Mucosa of descending colon (tissue), 3 donors: ENCODE measurements at places on chromosomes 4 and X. TPM values are rescaled to one million over a fixed set of nuclear protein-coding genes. Genes with fewer than 3 reads are reported as not detected.
A peak's percentile ranks its signal among the peaks of the same experiment; 100 is the strongest.

DNA sequence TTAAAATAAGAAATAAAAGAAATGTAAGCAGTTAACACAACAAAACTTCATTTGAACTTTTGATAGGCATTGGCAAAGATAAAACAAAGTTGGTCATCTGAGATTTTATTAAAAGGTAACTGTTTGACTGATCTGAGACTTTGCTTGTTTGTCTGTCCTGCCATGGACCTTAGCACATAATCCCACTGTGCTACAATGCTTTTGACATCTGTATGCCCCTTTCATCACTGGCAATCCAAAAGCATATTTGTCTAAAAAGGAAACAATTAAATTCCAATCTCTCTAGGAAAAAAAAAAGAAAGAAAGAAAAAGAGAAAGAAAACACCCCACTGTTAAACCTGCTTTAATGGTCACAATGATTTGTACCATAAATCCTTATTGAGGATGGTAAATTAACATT is 231.0 kb downstream of the DACH2 start:
- no peak for DNase-seq

DNA sequence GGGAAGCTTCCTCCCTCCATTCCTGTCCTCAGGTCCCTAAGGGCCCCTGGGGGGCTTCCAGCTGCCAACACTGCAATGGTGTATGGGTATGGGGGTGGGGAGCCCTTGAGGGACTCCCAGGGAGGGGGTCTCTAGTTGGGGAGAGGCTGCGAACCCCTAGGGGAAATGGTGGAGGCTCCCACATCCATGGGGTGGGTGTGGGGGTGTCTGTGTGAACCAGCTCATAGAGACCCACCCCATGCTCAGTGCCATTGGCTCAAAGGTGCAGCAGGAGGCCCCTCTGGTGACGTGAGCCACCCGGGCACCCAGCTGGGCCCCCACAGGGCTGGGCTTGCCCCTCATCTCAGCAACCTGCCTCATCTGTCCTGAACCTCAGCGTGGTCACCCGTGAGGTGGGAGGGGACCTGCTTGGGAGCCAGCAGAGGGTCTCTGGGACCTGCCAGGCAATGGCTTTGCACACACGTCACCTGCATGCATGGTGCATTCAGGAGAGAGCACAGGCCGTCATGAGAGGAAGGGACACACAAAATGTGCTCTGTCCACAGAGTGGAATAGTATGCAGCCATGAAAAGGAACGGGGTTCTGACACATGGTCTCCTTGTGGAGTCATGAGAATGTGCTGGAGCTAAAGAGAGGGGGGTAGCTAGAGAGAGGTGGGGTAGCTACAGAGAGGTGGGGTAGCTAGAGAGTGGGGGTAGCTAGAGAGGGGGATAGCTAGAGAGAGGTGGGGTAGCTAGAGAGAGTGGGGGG is 22.7 kb upstream of the PLCXD1 start:
- DNase-seq = no peak

Gene ITIH6
- total RNA-seq = not detected

DNA sequence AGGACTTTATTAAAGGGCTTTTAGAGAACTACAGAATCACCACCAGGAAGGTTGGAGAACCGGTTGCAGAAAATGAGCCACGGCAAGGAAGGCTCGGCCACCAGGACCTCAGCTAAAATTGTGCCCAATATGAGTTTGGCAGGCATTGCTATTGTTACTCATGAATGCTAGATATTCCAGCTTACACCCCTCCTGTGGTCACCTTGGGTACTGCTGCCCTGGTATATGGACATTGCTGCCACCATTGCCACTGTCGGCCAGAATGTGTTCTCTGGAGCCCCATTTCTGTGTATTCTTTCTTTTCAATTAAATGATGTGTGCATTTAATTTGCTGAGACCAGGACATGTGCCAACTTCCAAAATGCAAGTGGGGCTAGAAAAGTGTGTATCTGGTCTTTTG is 626.7 kb upstream of the BOD1L1 start:
- peak; percentile 25 for DNase-seq

DNA sequence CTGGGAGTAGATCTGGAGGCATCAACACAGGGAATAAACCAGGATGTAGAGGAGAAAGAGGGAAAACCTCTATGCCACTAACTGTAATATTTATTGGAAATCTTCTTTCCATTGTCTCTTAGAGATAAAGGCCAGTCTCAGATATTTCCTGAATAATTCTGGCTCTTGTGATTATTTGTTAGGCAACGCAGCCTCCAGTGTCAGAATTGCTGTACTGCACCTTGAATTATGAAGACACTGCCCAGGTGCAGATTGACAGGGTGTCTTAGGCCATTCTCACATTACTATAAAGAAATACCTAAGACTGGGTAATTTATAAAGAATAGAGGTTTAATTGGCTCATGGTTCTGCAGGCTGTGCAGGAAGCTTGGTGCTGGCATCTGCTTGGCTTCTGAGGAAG is 100.7 kb upstream of the ZDHHC15 start:
- DNase-seq = no peak

DNA sequence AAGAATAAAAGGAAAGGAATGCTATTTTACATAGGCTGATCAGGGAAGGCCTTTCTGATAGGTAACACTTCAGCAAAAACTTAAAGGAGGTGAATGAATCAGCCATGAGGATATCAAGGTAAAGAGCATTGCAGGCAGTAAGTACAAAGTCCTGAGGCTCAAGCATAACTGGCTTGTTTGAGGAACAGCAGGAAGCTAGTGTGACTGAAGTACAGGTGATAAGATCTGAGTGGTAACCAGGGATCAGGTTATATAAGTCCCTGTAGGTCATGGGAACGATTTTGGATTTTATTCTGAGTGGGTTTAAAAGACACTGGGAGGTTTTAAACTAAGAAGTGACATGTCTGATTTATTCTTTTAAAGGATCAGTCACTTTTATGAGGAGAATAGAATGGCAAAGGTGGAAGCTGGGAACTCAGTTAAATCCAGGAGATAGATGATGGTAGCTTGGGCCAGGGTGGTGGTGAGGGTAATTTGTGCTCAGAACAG is 47.1 kb upstream of the THOC2 start:
- no peak for DNase-seq

GRCh38 chr4:168150420-168151050 is 58.2 kb downstream of the ANXA10 start:
- no peak for DNase-seq

Gene EFHC2
- 1.9 TPM for total RNA-seq

Gene TMEM144
- total RNA-seq = 36.7 TPM
